ENCODE measurements at places on chromosomes 11 and 22.

- DNase-seq: no peak
- no peaks in the 10 kb centered on the region for H3K36me3 ChIP-seq
- peaks cover 51% of the 10 kb centered on the region for H3K27me3 ChIP-seq
- H3K27ac ChIP-seq: no peak overlapping the region
Observed at GRCh38 chr11:7967826-7968225, 2.6 kb upstream of the NLRP10 start.

GRCh38 chr11:102279641-102280170 is 37.6 kb upstream of the BIRC3 start:
- H3K4me1 ChIP-seq: no peaks in the 10 kb centered on the region
- H3K27ac ChIP-seq: no peak overlapping the region
- peaks cover 25% of the 10 kb centered on the region for H3K27me3 ChIP-seq
- no peak for DNase-seq
- H3K4me3 ChIP-seq: no peak overlapping the region

DNA sequence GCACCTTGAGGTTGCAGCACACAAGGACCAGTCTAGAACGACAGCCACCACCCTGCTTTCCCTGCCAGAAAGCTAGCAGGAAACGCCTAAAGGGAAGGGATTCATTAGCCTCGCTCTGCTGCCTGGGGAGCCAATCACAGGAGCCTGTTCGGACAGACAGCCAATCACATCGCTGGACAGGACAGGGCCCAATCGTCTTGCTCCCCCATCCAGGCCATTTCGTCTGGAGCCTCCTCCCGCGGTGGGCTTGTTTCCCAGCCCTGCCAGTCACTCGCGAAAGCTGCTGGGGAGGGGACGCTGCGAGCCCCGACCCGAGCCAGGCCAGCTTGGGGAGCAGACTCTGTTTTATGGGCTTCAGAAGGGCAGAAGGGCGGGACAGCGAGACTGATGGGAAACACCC is 79.8 kb upstream of the NCAM1 start:
- H3K36me3 ChIP-seq: no peaks in the 10 kb centered on the region
- H3K4me3 ChIP-seq: no peak overlapping the region
- DNase-seq: no peak
- no peak overlapping the region for H3K27ac ChIP-seq

- H3K27me3 ChIP-seq: no peaks in the 10 kb centered on the region
- peak overlapping the region; percentile 73 for H3K27ac ChIP-seq
- DNase-seq: no peak
- H3K4me1 ChIP-seq: peaks cover 34% of the 10 kb centered on the region
- peak overlapping the region; percentile 41 for H3K4me3 ChIP-seq
- H3K36me3 ChIP-seq: peaks cover 43% of the 10 kb centered on the region
Observed at GRCh38 chr11:36488096-36488495, 22.0 kb downstream of the TRAF6 start.

DNA sequence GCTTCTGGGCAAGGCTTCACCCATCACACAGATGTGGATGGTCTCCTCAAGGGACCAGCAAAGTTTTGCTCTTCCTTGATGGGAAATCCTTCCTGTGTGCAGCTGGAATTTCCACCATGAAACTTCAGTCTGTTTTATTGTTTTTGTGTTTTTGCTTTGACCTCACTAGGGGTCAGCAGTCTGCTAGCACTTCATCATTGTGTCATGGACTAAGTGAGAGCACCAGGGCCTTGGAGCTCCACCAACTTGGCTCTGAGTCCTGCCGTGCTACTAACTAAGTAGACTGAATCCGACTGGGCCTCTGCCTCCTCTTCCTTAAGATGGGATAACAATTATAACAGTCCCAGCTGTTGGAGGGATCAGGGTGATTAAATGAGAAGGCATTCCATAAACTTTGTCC is 305.8 kb upstream of the NCAM1 start:
- H3K4me1 ChIP-seq: no peaks in the 10 kb centered on the region
- DNase-seq: no peak
- H3K36me3 ChIP-seq: no peaks in the 10 kb centered on the region
- H3K27ac ChIP-seq: no peak overlapping the region
- peaks cover 11% of the 10 kb centered on the region for H3K27me3 ChIP-seq

DNA sequence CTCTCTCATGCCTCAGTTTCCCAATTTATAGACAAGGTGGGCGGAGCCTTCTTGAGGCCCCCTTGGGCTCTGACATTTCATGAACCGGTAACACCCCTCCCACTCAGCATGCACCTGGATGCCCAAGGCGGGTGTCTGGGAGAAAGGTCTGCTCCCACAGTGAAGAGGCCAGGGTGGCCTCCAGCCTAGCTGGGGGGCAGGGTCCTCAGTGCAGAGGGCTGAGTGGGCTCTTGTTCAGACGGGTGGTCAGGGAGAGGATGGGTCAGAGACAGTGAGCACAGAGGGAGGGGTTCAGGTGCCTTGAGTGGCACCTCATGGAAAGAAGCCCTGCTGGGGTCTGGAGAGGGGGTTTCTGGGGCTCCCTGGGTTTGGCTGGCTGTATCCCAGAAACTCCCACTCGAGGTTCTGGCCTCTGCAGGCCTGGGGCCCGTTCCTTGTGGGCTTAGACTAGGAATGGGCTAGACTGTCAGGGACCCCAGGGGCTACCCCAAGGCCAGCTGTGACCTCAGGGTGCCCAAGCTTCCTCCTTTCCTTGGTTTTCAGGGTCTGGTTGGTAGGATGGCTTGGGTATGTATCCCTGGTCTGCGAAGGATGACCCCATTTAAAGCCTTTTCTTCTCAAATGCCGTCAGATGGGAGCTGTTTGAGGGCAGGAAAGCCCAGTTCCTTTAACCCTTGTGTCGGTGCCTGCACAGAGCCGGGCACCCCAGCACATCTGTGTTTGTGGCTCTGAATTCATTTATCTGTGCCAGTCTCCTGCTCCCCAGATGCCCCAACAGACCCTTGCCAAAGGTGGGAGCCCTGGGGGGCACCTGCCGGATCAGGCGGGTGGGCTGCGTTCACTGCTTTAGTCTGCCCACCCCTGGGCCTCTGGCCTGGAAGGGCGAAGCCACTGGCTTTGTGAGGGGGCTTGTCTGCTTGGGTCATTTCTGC is 1.2 kb downstream of the SYNGR1 start:
- peak overlapping the region; percentile 79 for H3K4me3 ChIP-seq
- H3K4me1 ChIP-seq: peaks cover 7% of the 10 kb centered on the region
- H3K36me3 ChIP-seq: peaks cover 2% of the 10 kb centered on the region
- no peak for DNase-seq
- peaks cover 28% of the 10 kb centered on the region for H3K27me3 ChIP-seq
- H3K27ac ChIP-seq: no peak overlapping the region

DNA sequence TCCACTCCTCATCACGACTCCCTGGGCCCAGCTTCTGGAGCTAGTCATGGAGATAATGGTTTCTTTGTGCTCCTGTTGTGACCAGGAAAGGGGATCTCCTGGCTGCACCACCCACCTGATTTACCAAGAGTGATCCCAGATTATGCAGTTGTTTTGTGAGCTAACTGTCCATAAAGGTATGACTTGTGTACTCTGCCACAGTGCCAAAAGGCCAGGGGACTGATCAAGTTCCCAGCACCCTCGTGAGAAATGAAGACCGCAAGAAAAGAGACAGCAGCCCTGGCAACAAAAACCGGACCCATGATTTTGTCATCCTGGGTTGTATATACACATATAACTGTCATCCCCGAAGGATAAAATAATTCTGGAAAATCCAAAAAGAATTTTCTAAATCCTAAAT is 26.6 kb downstream of the TUB start:
- H3K4me1 ChIP-seq: no peaks in the 10 kb centered on the region
- H3K4me3 ChIP-seq: no peak overlapping the region
- H3K27ac ChIP-seq: no peak overlapping the region
- H3K36me3 ChIP-seq: peaks cover 9% of the 10 kb centered on the region

GRCh38 chr11:62402226-62402959 is 16.4 kb upstream of the SCGB1A1 start:
- H3K27me3 ChIP-seq: no peaks in the 10 kb centered on the region
- H3K27ac ChIP-seq: peak overlapping the region; percentile 49
- H3K4me1 ChIP-seq: peaks cover 23% of the 10 kb centered on the region
- H3K36me3 ChIP-seq: peaks cover 1% of the 10 kb centered on the region

- no peaks in the 10 kb centered on the region for H3K4me1 ChIP-seq
- H3K27me3 ChIP-seq: peaks cover 34% of the 10 kb centered on the region
- DNase-seq: no peak
- peaks cover 4% of the 10 kb centered on the region for H3K36me3 ChIP-seq
- no peak overlapping the region for H3K27ac ChIP-seq
Observed at GRCh38 chr11:35951680-35952079, 7.8 kb downstream of the LDLRAD3 start.

DNA sequence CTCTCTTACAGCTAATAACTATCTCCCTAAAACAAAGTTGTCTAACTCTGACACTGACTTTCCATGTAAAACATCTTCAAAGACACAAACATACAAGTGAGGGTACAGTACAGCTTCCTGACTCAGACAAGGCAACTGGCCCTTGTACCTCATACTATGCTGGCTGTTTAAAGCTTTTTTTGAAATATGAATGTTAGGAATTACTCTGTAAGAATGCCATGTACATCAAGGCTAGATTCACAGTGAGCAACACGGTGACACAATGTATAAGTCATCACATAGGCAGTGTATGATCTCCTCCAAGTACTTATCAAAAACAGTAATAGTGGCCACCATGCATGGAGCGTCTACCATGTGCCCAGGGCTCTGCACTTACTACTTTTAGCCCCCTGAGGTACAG is 28.6 kb downstream of the ALG8 start:
- no peak for DNase-seq
- peaks cover 31% of the 10 kb centered on the region for H3K36me3 ChIP-seq
- H3K27ac ChIP-seq: no peak overlapping the region

DNA sequence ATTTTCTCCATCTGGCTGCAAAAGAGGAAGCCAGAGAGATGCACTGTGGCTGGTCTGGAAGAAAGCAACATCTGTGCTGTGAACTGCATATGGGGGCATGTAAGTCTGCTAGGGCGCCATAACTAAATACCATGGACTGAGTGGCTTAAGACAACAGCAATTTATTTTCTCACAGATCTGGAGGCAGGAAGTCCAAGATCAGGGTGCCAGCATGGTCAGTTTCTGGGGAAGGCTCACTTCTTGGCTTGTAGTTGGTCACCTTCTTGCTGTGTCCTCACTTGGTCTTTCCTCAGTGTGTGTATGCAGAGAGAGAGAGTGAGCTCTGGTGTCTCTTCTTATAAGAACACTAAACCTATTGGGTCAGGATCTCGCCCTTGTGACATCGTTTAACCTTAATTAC is 34.9 kb upstream of the POLD3 start:
- H3K36me3 ChIP-seq: peaks cover 1% of the 10 kb centered on the region
- no peak for DNase-seq
- peaks cover 46% of the 10 kb centered on the region for H3K27me3 ChIP-seq
- no peak overlapping the region for H3K4me3 ChIP-seq
- H3K27ac ChIP-seq: no peak overlapping the region

GRCh38 chr22:41512421-41513194 is 31.7 kb downstream of the POLR3H start:
- no peak for DNase-seq
- H3K36me3 ChIP-seq: peaks cover 24% of the 10 kb centered on the region
- no peak overlapping the region for H3K27ac ChIP-seq
- H3K27me3 ChIP-seq: no peaks in the 10 kb centered on the region
- H3K4me3 ChIP-seq: no peak overlapping the region

DNA sequence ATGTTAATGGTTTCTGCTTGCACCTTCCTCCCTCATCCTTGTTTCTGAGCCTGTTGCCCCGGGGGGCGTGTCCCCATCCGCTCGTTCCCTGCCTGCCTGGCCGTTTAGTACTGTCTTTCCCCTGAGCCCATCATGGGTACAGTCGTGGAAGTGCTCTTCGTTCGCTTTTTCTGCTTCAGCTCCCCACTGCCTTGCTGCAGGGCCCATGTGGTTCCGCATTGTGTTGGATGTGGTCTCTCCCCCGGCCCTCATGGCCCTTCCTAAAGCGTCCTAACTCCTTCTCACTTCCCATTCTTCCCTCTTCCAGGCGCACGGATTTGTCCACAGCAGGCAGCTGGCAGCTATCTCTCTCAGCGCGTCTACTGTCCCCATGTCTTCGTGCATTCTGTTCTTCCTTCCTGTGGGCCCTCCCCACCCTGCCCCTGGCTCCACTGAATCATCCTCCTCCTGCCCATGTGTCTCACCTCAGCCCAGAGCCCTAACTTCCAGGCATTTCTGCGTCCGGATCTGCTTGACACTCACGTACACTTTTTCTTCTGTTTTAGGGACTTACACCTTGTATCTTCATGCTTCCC is 98.1 kb downstream of the ZBTB16 start:
- peak overlapping the region; percentile 58 for H3K27ac ChIP-seq
- H3K36me3 ChIP-seq: peaks cover 8% of the 10 kb centered on the region
- H3K4me1 ChIP-seq: peaks cover 62% of the 10 kb centered on the region
- no peaks in the 10 kb centered on the region for H3K27me3 ChIP-seq
- H3K4me3 ChIP-seq: no peak overlapping the region

- H3K27me3 ChIP-seq: no peaks in the 10 kb centered on the region
- peaks cover 17% of the 10 kb centered on the region for H3K36me3 ChIP-seq
- H3K4me3 ChIP-seq: no peak overlapping the region
- no peak for DNase-seq
- H3K4me1 ChIP-seq: peaks cover 6% of the 10 kb centered on the region
Observed at GRCh38 chr22:47112994-47113852, 350.8 kb downstream of the TBC1D22A start.

DNA sequence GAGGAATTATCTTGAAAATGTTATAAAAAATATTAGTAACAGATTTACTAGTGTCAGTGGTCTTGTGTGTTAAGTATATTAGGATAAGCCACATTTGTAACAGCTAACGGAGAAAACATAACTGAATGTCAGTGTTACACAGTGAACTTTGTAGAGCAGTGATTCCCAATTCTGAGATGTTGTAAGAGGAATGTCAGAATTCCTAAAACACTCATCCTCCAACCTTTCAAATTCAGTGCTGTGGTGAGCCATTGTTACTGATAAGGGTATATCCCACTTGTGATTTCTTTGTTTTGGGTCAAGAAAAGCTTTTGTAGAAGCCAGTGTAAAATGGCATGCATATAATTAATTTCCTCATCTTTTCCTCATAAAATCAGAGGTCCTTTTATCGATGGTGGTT is 61.9 kb downstream of the ARHGEF12 start:
- DNase-seq: no peak
- no peak overlapping the region for H3K4me3 ChIP-seq
- H3K27me3 ChIP-seq: peaks cover 21% of the 10 kb centered on the region
- no peak overlapping the region for H3K27ac ChIP-seq
- H3K4me1 ChIP-seq: no peaks in the 10 kb centered on the region
- no peaks in the 10 kb centered on the region for H3K36me3 ChIP-seq

DNA sequence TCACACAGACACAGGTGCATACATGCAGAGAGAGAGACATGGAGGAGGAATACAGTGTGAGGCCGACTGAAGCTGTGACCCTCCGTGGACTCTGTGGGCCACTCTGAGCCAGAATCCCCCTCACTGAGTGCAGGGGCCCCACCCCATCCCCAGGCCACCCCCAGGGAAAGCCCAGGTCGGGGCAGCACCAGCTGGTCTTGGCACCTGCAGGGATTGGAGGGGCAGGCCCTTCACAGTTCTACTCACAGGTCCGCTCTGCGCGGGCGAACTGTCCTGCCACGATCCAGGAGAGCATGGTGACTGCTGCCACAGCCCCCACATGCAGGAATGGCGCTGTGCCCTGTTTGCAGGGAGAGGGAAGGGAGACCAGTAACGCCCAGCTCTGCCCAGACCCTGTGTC is 16.3 kb upstream of the KLHL35 start:
- H3K36me3 ChIP-seq: peaks cover 4% of the 10 kb centered on the region
- no peaks in the 10 kb centered on the region for H3K27me3 ChIP-seq
- H3K4me1 ChIP-seq: peaks cover 5% of the 10 kb centered on the region
- H3K4me3 ChIP-seq: no peak overlapping the region
- no peak for DNase-seq
